ENCODE measurements at places on chromosomes 4 and X.

DNA sequence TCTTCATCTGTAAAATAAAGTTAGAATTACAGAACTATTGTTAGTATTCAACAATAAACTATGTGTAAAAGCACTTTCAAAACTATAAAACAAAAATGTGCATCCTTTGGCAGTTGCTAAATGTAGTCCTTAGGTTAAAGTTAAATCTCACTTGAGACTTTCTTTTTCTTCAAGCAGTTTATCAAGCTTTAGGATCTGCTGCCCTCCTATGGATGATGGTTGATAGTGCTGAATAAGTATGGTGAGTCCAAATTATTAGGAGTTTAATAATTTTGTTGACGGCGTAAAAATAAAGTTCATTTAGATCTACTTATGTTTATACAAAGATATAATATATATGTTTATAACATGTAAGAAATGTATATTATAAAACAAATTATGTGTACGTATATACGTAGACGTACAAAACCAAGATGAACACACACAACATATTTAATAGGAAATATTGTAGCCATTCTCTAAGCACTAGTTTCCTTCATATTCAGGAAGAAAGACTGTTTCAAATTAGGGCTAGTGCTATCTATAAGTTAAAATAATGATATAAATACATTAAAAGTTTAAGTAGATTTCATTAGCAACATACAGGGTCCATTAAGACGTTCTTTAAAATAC is 22.3 kb downstream of the UGT2A2 start:
- DNase-seq = no peak

DNA sequence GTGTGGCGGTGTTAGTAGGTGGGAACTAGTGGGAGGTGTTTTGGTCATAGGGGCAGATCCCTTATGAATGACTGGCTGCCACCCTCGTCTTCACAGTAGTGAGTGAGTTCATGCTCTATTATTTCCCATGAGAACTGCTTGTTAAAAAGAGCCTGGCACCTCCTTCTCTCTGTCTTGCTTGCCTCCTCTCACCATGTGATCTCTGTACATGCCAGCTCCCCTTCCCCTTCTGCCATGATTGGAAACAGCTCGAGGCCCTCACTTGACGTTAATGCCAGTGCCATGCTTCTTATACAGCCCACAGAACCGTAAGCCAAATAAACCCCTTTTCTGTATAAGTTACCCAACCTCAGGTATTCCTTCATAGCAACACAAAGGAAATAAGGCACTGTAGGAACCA is 21.7 kb downstream of the PNMA6F start:
- no peak for DNase-seq

GRCh38 chr4:87055311-87055710 is 120.5 kb downstream of the AFF1 start:
- DNase-seq = no peak

- no peak for DNase-seq
These were observed 51.3 kb downstream of the PCDH19 start for GRCh38 chrX:100358766-100359165.

DNA sequence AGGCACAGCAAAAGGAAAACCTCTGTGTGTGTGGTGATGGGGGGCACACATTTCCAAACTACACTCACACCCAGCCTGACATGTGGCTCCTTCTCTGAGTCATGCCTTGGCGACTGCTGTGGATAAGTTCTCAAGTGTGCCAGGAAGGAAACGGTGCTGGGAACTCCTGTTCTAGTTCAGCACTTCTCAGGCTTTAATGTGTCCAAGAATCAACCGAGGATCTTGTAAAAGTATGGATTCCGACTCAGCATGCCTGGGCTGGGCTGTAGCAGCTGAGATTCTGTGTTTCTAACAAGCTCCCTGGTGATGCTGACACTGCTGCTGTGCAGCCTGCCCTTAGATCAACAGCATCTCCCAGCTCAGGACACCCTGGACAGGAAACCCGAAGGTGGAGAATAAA is 20.2 kb downstream of the CLNK start:
- no peak for DNase-seq

GRCh38 chrX:137915466-137915865 is 349.5 kb downstream of the ZIC3 start:
- no peak for DNase-seq

DNA sequence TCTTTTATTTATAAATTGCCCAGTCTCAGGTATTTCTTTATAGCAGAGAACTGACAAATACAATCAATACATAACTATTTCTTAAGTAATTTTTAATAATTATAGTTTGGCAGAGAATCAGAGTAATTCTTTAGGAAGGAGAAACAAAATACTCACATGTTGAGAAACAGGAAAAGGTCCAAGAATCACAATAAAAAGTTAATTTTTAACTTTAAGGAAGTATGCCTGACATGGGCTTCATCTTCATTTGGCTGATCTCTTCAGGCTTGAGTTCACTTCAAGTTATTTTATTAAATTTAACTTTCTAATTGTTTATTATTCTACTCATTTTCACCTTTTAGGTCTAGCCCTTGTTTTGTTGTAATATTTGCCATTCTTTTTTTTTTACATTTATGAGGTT is 36.1 kb upstream of the RNF150 start:
- no peak for DNase-seq

DNA sequence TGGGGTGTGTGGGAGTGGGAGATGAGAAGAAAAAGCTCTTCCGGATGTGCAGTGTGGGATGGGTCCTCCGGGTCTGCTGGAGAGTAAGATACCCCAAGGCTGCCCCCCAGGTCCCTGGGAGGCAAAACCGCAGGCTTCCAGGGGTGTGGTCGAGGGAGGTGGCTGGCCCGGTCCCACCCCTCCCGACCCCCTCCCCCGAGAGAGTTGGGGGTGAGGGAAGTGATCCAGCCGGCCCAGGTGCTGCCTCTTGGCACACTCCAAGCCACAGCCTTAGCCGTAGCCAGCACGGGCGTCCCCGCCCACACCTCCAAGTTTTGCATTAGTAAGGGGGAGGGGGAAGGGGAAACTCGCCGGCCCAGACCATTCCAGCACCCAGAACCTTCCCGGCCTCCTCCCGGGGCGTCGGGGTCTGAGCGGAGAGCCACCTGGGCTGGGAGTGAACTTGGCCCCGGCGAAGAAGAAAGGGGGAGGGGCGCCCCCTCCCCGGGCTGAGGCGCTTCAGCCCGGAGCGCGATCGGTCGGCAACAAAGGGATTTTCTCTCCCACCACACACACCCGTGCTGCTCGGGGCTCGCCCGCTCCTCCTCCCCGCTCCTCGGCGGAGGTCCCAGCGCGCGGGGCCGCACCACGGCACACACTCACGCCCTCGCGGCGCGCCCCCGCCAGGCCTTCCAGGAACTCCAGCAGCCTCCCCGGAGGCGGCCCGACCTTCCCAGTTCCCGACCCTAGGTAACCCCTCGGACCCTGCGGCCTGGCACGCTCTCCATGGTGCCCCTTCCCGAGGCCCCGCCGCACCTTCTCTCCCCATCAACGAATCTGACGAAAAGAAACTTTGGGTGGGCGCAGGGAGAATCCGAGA is 14.4 kb downstream of the BCOR start:
- no peak for DNase-seq

DNA sequence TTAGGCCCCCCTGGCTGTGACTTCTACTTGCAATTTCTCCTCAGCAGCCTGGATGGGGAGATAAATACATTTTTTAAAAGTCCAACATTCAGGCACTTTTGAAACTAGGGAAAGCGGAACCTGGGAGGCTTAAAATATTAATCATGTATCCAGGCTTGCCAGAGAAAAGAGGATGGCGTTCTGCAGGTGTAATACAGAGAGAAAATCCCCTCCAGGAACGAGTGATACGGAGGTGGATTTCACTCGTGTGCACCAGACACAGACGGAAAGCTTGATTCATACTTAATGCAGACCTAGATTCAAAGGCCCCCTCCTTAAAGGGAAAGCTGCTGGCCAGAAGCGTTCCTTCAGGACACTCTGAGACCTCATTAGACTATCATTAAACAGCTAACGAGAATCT is 354.0 kb upstream of the BOD1L1 start:
- no peak for DNase-seq

DNA sequence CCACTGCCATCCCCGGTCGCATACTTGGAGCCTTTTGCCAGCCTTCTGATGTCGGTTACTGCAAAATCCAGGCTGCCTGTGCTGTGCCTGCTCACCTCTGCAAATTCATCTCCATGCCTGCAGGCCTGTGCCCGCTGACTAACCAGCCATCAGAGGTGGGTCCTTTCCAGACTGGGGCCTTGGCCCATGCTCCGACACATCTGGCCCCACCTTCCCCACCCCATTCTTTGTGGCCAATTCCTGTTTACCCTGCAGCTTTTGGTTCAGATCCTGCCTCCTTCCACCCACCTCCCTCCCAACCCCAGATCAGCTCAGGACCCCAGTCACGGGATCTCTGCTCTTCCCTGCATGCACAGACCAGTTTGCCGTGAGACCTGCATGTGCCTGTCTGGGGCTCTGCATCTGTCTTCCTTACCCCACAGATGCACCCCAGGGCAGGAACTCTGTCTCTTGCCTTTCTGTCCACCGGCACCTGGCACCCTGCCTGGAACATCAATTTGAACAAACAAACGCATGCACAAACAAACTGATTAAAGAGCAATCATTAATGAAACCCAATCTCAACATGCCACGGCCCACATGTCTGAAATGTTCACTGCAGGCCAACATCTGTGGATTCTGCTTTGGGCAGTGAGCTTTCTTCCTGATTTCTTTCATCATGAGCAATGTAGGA is 112.8 kb upstream of the PSAPL1 start:
- DNase-seq = no peak

DNA sequence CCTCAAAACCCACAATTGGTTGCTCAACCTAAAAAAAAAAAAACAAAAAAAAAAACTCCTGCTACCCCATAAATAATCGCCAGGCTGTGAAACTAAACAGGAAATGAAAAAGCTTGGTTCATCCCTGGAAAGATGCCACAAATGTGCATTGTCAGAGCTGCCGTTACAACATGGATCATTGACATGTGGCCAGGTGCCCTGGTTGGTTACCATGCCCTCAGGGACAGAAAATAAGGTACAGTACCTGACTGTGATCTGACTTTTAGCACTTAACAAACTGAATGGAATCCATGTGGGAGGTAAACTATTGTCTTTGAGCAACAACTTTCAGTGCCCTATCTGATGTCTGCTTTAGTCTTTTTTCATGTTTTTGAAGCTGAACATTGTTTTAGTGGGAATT is 118.0 kb upstream of the RPL34 start:
- DNase-seq = no peak

GRCh38 chrX:37047776-37048175 is 39.6 kb downstream of the FAM47C start:
- no peak for DNase-seq

DNA sequence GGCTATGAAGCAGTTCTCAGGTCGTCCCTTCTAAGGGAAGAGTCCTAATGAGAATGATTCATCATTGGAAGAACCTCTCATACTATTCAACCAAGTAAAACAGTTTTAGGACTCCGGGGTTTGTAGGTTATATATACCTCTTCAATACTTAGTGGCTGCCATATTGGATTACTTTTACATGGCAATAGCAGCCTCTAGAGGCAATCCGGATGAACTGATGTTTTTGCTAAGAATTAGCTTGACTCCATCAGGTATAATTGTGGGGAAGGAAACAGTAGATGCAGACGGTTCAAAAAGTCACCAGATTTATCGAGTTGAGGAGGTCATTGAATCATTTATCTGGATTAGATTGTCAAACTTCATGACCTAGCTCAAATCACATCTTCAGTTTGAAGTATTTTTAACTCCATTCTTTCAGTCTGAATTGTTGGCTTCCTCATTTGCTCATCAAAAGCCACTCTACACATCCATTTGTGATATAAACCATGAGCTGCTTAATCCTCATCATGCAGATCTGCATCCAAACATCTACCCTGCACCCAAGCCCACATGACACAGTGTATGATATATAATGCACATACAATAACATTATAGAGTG is 28.4 kb downstream of the GUCY1B1 start:
- DNase-seq = no peak

DNA sequence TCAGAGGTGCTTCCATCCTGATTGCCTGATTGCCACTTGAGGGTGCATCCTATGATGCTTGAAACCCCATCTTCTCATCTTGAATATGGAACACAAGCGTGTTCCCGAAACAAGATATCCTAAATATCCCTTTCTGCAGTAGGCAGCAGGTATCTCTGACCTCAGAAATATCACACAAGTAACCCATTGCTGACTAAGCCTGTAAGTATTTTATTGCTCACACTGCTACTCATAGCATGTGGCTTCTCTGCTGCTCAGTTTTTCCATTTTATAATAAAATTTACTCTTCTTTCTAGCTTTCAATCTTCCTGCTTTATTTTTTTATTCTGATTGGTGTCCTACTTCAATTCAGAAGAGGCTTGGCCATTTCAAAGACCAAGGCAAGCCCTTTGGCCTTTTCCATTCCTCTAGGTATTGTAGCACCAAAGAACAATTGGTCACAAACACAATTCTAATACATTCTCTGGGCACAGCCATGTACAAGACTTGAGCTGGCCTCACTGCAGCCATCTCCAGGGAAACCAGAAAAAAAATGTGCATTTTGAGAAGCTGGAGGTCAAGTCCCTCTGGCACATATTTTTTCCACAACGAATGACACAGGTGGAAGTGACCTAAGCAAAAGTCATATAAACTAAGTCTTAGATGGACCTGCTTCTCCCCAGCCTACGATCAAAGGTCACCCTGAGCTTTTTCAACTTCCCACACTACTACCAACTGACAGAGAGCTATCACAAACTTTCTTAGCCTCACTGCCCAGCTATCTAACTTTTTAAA is 107.0 kb downstream of the OR13H1 start:
- no peak for DNase-seq

GRCh38 chrX:8815460-8816065 is 14.4 kb upstream of the FAM9A start:
- DNase-seq = no peak

DNA sequence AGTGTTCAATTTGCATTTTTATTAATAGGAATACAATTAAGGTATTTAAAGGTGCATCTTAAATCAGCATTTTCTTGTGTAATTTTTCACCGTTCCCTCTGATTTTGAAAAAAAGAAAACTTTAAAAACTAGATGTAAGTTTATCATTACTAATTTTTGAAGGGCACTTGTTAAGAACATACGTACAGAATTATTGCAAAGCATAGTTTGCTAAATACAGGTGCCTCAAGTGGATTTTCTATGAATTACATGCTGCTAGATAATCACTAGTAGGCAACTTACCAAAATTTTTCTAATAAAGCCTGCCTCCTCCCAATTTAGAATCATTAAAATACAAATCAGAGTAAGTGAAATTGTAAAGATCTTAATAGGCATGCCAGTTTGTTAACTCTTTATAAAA is 8.5 kb downstream of the CNKSR2 start:
- no peak for DNase-seq

DNA sequence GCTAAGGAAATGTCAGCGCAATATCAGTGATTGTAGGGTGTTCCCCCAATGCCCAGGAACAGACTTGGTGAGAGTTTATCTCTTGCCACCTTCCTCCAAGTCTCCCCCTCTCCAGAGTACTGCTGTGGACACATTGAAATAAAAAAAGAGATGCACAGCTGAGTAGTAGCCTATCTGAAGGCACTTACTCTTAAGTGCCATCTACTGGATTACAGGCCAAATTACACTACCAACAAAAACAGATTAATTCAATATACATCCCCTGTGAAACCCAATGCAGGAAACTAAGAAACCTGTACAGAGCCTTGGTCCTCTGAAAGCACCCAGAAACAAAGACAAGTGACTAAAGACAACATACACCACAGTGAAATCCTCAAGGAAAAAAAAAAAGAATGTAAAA is 460.3 kb downstream of the ZIC3 start:
- DNase-seq = no peak

Measured in T-helper 17 cell (primary cell).